Activated gamma-delta T cell (primary cell): ENCODE measurements at places on chromosomes 3 and 15.

DNA sequence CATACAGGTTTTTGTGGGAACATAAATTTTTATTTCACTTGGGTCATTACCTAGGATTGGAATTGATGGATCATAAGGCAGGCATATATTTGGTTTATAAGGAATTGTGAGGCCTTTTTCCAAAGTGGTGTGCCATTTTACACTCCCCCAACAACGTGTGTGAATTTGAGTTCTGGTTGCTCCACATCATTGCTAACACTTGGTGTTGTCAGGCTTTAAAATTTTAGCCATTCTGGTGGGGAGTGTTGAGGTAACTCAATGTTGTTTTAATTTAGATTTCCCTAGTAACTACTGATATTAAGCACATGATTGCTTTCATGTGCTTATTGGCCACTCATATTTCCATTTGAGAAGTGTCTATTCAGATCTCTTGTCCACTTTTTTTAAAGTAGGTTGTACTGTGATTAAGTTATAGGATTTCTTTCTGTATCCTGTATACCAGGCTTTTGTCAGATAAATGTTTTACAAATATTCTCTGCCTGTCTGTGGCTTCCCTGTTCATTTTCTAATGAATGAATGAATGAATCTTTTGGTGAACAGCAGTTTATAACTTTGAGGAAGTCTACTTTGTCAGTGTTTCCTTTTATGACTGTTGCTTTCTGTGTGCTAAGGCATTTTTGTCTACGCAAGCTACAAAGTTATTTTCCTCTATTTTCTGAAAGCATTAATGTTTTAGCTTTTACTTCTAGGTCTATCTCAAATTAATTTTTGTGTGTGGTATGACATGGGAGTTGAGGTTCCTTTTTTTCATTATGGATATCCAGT lies 17.9 kb upstream of the NR2C2 start:
- no peak for DNase-seq

GRCh38 chr3:8313560-8314267 lies 187.9 kb upstream of the LMCD1 start:
- no peak for DNase-seq

- DNase-seq = no peak
These were observed 52.6 kb upstream of the RASA2 start for GRCh38 chr3:141434255-141434654.

DNA sequence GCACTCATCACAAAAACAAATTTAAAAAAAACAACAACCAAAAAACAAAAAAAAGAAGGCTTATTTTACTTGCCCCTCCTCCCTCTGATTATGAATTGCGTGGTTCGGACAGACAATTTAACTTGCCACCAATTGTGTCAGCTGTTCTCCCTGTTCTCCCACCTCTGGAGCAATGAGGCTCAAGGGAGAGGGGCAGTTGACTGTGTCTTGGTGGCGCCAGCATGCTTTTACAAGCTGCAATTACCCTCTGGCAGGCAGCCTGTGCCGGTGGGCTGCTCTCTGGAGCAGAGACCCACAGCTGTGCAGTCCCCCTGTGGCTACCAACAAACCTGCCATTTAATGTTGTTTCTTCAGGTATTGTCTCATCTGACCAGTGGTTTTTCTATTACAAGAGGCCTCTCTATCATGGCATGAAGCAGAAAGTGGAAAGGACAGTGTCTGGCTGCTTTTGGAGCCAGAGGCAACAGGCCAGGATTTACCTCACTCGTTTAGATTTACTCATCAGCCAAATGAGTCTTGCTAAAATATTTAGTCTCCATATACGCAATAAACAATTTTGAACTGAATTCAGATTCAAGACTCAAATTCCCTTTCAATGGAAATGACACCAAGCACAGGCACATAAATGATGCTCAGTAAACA lies 192.0 kb upstream of the TPRG1 start:
- DNase-seq = no peak

DNA sequence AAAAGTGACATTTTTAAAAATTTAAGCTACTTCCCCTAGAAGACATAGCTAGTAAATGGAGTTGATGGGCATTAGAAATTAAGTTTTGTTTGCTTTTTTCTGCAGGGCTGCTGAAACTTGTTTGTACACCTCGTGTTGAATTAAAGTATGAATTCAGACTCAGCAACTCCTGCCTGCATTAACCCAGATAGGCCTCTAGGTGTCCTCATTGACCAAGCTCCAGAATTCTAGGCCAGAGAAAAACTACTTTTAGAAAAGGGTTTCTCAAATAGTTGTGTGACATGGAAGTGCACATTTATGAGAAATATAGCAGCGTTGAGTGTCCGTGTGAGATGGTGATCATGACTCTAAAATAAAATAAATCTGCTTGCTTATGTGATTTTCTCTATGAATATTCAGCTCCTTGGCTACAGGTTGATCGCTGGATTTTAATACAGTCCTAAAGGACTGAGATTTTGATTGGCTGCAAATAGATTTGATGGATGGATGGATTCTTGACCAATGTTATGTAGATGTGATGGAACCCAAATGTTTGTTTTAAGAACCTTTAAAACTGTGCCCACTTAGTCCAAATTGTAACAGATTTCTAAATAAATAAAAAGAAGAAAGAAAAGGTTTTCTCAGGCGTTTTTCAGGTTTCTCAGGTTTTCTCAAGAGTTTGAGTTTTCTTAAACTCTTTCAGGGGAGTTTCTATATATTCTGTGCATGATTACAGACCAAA lies 39.4 kb upstream of the LMOD3 start:
- no peak for DNase-seq

DNA sequence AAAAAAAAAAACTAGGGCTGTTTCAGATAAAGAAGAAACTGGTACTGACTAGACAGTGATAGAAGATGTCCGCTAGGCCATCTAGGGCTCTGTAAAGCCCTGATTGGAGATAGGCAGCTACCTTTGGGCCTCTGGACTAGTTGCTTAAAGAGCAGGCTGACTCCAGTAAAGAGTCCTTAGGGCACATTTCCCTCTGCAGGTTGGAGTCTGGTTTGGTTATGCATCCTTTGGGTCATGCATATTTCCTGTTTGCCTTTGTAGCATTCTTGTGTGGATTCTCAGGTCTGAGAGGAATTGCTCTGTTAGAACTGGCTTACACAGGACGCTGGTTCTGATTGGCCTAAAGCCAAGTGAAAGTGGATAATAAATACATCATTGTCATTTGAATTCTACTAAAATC lies 165.5 kb upstream of the LRRN1 start:
- DNase-seq = no peak

GRCh38 chr3:159839561-159840379 lies 148.9 kb upstream of the IL12A start:
- DNase-seq = no peak

DNA sequence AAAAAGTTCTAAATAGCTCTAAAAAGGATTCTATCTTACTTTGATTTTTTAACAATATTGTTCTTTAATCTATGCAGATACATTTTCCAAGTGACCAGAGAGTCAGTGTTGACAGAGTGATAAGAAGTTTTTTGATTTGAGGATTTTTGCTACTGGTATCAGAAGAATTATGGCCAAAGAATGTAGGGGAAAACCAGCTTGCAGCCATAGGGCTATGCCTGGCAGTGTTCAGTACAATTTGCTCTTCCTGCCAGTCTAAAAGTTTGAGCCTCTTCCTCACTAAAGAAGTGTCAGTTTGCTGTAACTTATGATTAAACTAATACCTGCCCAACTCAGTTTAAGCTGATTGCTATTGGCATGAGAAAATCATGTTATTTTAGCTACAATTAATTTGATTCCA lies 35.3 kb upstream of the FSIP1 start:
- no peak for DNase-seq

- DNase-seq = no peak
These were observed 58.5 kb upstream of the FAM174B start for GRCh38 chr15:92714077-92714476.

GRCh38 chr3:190492129-190492528 lies 21.8 kb upstream of the IL1RAP start:
- DNase-seq = no peak

DNA sequence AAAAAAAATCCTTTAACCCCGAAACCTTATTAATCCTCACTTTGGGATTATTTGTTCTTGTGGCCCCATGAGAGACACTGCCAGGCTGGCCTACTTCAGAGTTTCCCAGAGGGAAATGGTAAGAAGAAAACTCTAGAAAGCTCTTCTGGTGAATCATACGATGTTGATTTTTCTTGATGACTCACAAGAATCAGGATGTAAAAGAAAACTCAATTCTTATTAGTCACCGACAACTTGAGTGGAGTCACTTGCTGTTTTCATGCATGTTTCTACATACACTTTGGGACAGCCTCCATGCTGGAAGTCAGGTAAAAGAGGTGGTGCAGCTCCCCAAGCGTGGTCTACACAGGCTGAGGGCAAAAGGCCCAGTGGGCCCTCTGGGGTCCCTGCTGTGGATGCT lies 42.8 kb downstream of the MYO5C start:
- DNase-seq = no peak

- no peak for DNase-seq
These were observed 129.4 kb downstream of the VGLL4 start for GRCh38 chr3:11514191-11514821.

- no peak for DNase-seq
These were observed 124.9 kb upstream of the PRR20G start for GRCh38 chr3:127412578-127413317.

GRCh38 chr15:83709811-83710210 lies 55.9 kb downstream of the ADAMTSL3 start:
- no peak for DNase-seq

GRCh38 chr15:33473714-33474113 lies 162.9 kb downstream of the RYR3 start:
- no peak for DNase-seq

DNA sequence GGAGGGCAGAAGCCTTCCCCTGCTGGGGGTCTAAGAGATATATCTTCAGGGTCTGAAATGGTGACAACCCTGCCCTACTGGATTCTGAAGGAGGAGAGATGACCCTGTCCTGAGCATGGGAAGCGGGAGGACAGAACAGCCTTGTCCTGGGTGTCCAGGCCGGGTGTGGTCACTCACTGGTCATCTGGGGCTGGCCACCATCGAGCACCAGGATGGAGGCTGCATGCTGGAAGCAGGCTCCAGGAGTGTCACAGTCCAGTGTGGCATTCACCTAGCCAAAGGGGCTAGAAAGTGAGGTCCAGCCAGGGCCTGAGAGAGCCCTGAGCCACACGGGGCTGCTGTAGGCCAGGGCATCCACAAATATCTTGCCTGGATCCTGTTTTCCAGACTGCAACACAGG lies 5.2 kb downstream of the CDHR4 start:
- DNase-seq = no peak

- DNase-seq = no peak
These were observed 31.5 kb downstream of the MGLL start for GRCh38 chr3:127790882-127791183.

DNA sequence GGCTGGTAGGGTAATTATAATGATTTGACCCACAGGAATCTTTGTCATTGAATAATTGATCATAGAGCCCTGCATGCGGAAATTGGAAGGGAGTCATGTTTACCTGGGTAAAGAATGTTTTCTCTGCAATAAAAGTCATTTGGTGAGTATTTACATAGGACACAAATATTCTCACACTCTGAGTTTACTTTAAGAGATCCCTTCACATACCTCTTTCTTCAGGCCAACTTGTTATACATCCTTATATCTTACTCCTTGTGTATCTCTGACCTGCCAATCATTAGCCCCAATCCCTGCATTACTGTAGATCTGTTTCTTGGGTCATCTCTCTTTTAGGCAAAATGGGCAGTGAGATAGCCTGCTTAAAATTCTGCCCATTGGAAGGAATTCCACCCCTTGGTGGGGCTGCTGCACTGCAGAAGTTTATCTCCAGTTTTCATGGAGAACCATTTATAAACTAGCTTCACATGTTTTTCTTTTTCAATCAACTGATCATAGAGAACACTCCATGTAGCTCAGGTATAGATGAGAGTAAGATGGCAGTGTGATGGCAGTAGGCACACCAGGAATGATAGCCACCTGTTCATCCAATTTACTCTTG lies 46.2 kb downstream of the ILDR1 start:
- DNase-seq = no peak

DNA sequence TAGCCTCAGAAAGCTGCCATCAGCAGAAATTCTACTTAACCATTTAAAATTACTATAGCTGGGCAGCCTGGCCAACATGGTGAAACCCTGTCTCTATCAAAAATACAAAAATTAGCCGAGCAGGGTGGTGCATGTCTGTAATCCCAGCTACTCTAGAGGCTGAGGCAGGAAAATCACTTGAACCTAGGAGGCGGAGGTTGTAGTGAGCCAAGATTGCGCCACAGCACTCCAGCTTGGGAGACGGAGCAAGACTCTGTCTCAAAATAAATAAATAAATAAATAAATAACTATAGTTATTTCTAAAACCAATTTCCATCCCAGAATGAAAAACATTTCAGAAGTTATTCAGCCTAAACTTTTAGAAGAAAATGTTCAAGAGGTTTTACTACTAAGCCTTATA lies 25.1 kb downstream of the LRRFIP2 start:
- DNase-seq = no peak

- no peak for DNase-seq
These were observed 27.7 kb downstream of the MAGI1 start for GRCh38 chr3:66010739-66011655.

- no peak for DNase-seq
These were observed 755 bp downstream of the CD200R1 start for GRCh38 chr3:112974178-112974517.

GRCh38 chr3:120567370-120568201 lies 28.6 kb upstream of the NDUFB4 start:
- DNase-seq = no peak

DNA sequence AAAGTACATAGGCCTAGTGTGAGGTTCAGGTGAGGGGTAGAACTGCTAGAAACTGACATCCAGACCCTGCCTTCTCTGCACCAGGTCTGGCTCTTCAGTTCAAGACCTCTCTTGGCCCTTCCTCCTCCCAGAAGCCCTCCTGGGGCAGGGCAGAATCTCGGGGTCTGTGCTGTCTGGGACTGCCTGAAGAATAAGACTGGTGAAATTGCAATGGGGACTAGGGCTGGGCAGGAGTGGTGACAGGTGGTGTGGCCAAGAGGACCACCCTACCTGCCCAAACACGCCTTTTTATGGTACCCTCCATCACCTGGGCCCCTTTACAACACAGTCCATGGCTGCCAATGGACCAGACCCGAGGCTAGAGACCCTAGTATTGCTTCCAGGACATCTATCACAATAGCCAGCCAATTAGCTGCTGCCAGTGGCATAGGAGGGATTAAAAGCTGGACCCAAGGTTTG lies 1.5 kb upstream of the NCKIPSD start:
- no peak for DNase-seq

DNA sequence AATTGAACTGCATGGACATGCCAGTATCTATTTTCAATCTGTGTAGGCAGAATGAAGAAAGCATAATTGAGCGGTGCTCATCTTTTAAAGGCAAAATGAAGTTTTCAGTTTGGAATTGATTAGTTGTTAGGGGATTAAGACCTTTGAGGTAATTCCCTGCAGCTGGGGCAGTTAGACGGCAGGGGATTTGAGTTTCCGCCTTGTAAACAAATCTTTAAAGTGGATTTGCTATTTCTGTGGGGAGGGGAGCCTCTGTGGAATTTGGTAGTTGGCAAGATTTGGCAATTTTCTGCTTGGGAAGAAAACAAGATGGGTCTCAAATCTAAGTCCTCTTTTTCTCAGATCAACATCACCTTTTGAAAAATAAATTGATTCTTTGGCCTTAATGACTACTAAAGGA lies 212.5 kb upstream of the CNTN6 start:
- no peak for DNase-seq
